ENCODE measurements at places on chromosomes 12 and 14.

DNA sequence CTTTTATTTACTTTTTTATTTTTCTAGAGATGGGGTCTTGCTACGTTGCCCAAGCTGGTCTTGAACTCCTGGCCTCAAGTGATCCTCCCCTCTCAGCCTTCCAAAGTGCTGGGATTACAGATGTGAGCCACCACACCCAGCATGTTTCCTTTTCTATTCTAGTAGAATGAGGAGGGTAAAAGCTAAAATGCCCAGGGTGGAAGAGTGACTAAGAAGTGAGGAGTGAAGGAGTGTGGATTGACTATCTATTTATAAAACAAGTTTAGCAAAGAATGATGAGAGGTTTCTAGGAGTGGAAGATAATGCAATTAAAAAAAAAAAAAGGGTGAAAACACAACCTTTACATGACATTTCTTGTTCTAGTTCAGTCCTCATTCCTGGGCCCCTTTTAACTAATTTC is 29.8 kb upstream of the PKP2 start:
- DNase-seq = no peak

DNA sequence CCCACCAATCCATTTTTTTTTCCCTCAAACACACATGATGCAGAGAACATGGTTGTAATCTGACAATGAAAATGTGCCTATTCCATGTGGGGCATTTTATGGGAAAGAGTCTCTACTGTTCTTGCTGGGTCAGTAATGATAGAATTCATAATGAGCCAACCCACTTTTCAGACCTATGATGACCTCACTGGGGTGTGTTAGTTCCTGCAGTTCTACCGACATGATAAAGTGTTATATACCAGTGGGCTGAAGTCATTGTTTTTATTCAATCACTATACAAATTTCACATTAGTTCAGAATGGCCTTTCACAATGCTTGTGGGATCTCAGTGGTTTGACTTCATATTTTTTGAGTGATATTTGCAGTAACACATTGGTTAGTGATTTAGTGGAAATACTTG is 47.5 kb downstream of the PPFIBP1 start:
- DNase-seq = no peak

- no peak for DNase-seq
These were observed 94.0 kb upstream of the SLC38A4 start for GRCh38 chr12:46919666-46920400.

GRCh38 chr14:65564370-65564769 is 151.8 kb downstream of the FUT8 start:
- no peak for DNase-seq

DNA sequence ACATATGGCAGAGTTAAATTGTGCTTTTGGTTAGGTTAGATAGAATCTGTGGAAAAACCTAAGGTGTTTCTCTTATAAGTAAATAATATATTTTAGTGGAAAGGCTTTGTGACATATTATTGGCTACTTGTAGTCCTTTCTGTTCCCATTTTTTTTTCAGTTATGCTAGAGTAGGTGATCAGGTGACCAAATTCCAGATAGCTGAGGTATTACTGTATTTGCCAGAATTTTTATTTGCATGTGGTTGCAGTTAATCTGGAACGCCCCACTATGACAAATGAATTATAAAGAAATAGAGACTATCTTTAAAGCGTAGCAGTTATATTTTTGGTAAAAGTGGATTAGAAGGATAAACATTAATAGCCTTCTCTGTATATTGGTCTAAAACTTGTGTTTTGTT is 52.0 kb downstream of the ARHGAP5 start:
- no peak for DNase-seq

GRCh38 chr14:86999036-86999435 is 993.9 kb downstream of the GALC start:
- no peak for DNase-seq

DNA sequence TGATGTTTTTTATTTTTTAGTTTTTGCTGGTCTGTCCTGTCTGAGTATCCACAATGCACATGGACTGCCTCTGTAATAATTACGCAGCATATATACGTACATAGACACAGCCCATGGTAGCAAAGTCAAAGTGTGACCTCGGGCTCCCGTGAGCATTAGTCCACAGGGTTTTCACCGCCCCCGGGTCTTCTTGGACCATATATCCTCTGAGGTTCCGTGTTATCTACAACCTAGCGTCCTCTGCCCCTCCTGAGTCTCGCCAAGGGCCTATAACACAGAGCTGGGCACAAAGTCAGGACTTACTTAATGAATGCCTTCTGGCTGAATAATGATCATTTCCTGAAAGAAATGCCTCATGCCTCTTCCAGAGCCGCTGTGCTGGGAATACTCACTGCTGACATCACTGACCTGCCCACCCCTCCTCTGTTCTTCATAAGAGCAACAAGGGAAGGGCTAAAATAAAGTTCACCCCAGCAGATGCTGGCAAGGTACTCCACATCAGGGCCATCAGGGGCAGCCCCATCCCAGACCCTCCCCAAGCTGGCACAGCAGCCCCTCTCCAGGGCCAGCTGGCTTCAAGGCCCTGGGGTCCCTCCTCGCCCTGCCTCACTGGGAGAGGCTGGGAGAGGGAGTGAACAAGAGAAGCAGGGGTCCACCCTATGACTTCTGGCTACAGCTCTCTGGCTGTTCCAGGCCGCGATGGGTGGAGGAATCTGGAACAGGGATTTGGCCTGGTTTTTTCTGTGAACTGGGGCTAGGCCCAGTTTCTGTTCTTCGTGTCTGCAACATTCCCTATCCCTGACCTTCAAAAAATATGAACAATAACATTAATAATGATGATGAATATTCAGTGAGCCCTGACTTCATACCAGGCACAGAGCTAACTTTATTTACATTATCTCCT is 7.9 kb downstream of the HDAC7 start:
- no peak for DNase-seq

DNA sequence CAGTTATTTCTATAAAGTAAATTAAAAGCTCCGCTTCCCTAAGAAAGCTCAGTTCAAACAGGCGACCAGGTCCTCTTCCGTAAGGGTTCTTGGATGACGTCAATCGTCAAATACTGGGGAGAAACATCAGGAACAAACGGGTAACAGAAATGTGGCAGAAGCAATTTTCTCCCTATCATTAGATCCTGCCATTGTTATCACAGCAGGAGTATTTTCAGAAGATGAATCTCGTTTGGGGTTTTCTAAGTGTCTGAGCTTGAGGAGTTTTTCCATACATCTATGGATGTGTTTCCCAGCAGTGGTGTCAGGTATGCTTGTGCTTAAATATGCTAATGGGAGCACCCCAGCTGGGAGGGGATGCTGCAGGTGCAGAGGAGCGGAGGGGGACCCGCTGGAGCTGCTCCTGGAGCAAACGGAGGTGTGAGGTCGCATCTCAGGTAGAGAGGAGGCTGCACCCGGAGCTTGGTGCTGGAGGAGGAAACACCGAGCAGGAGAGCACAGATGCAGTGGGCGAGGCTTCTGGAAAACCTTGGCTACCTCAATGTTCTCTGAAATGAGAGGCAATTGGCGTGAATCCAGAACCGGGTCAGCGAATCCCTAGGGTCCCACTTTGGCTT is 795.5 kb downstream of the AACS start:
- DNase-seq = no peak

- DNase-seq = no peak
These were observed 19.6 kb downstream of the MORN3 start for GRCh38 chr12:121649819-121650353.

DNA sequence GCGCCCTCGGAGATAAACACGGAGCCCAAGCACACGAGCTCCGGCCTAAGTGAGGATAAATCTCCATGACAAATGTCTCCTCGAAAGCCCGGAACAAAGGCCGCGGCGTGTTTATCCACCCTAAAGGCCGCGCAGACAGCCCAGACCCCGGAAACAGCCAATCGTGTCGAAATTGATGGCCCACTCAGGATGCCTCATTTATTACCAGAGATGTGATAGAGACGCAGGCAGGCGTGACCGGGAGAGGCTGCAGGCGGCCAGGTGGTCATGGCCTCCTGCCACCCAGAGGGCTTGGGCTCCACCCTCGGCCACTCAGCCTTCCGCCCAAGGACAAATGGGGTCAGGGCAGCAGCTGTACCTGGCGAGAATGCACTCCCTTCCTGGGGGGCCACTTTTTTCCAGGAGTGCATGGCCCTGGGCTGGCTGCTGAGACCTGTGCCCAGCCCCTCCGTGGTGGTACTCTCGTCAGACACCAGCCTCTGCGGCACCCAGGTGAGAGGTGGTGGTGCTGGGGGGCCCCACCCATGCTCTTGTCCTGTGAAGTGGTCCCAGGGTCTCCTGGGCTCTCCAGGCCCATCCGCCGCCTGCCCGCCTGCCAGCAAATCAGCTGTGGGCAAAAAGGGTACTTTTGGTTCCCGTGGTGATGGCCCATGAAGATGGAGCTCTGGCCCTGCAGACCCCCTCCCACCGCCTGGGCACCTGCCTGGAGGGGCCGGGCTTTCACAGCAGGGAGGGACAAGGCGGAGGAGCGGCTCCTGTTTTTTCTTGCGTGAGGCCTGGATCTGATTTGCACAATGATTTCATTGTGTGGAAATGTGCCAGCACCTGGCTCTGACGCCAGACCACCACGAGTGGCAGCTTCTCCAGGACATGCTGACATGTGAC is 211.5 kb upstream of the C14orf180 start:
- no peak for DNase-seq

GRCh38 chr12:131194166-131194565 is 240.5 kb downstream of the ADGRD1 start:
- no peak for DNase-seq

- no peak for DNase-seq
These were observed 179.3 kb upstream of the BTG1 start for GRCh38 chr12:92324849-92325500.

DNA sequence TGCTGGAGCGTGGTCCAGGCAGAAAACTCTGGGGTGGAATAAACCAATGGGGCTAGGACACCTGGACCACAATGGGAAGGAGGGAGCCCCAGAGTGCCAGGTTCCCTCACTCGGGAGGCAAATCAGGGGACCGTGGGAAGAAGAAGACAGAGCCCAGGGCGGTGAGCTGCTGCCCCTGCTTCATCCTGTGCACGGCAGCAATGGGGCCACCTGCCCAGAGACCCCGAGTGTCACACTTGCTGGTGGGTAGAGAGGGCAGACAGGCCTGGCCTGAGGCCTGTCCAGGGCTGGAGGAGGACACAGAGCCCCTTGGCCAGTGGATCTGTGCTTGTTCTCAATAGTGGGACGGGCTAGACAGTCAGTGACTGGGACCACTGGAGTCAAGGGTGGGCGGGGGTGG is 58.2 kb downstream of the DIO3 start:
- DNase-seq = no peak

Measured in stimulated activated CD8-positive, alpha-beta memory T cell treated with anti-CD3 and anti-CD28 coated beads, Interleukin-7, amount 100 ng/mL, for 1 hour (primary cell).